LHCN-M2 (cell line): ENCODE measurements at places on chromosomes 3 and 15. TPM values are rescaled to one million over a fixed set of nuclear protein-coding genes. Genes with fewer than 3 reads are reported as not detected.

- DNase-seq: no peak
These were observed 216.8 kb downstream of the RSL24D1 start for GRCh38 chr15:54979964-54980363.

- DNase-seq: no peak
These were observed 2.3 kb upstream of the GRM2 start for GRCh38 chr3:51704511-51704950.

DNA sequence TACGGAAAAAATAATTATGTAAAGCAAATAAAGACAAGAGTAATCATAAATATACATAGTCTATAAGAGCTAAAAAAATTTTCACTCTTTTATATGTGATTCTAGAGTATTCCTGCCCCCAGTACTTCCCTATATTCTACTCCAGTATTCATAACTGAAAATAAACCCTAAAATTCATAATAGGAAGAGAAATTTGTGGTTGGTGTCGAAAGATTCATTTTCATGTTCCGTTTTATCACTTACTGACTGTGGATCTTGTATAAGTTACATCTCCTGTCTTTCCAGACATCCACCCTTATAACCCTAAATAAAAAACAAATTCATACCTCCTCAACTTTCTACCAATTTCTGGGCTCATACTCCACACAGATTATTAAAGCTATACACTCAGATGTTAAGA lies 16.0 kb upstream of the MBNL1 start:
- no peak for DNase-seq

GRCh38 chr3:54279005-54279583 lies 156.7 kb downstream of the CACNA2D3 start:
- DNase-seq: no peak

- peak; percentile 74 for DNase-seq
These were observed 49.4 kb upstream of the ACVR2B start for GRCh38 chr3:38404286-38404685.

The CKMT1A gene
- not detected in 2 replicates for total RNA-seq

The RPUSD2 gene
- total RNA-seq: 11.5 and 12.6 TPM in 2 replicates

The C2CD4A gene
- total RNA-seq: not detected in 2 replicates

The TRPC1 gene
- 13.2 and 19.3 TPM in 2 replicates for total RNA-seq

The TEX55 gene
- total RNA-seq: not detected in 2 replicates
